ENCODE measurements at places on chromosomes 7 and 10.

DNA sequence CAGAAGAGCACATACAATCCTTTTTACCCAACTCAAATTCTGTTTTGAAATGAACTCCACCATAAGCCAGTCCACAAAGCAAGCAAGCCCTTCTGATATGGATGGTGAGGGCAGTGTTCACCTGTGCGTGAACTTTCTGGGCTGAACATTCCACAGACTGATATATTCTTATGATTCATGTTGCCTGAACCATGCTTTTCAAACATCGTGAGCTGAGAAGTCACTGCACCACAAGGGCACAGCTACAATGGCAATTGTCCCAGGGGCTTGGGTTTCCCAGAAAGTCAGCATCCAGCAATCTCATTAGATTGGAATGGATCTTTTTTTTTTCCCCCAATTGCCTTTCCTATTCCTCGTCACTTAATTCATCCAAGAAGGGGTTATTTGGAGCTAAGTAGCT is 86.9 kb upstream of the ZNF438 start:
- DNase-seq: no peak

GRCh38 chr10:12390733-12391132 is 41.4 kb downstream of the CAMK1D start:
- no peak for DNase-seq

GRCh38 chr10:30502266-30503060 is 68.5 kb downstream of the MAP3K8 start:
- no peak for DNase-seq

- DNase-seq: no peak
Observed at GRCh38 chr10:17453035-17453372, 1.4 kb downstream of the ST8SIA6 start.

GRCh38 chr10:60846173-60846572 is 67.9 kb downstream of the CDK1 start:
- no peak for DNase-seq

- DNase-seq: no peak
Observed at GRCh38 chr10:59680199-59680598, 29.5 kb downstream of the SLC16A9 start.

- no peak for DNase-seq
Observed at GRCh38 chr10:64080071-64080470, 558.9 kb downstream of the REEP3 start.

DNA sequence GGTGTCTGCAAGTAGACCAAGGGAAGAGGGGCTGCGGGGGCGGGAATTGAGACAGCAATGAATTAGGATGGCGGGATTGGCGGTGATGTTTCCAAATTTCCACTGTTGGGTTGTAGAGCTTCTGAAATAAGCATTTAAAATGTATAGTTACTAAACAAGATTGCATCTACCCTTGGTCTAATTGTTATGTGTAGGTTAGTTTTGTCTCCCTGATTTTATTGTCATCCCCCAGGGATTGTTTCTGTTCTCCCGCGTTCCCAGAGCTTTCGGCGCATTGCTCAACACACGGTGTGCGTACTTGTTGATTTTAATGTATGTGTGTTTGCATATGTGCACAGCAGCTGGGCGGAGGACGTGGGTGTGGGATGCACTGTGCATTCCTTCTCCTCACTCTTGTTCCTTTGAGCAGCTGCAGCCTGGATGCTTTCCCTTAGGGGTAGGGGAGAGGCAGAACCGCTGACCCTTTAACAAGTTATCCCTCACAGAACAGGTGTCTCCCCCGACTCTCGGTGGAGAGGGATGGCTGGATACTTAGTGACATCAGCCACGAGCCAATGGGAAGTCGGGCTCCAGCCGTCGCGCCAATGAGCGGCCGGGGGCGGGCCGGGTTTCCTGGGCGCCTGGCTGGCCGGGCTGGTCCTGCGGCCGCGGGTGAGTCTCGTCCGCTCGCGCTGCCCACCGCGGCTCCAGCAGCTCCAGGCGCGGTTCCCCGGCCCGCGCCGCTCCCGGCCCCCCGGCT is at the start of gene TSPAN33:
TSPAN33 (plus strand) TSS at position 613 of the 739 bp plus-strand sequence. CDS start 274 bp downstream, outside the sequence.
- DNase-seq: peak; percentile 44

- no peak for DNase-seq
Observed at GRCh38 chr10:112805701-112806100, 144.3 kb upstream of the TCF7L2 start.

- no peak for DNase-seq
Observed at GRCh38 chr7:129684777-129685176, 73.3 kb downstream of the NRF1 start.

- peak; percentile 47 for DNase-seq
Observed at GRCh38 chr7:146090023-146090645, 26.5 kb upstream of the CNTNAP2 start.

DNA sequence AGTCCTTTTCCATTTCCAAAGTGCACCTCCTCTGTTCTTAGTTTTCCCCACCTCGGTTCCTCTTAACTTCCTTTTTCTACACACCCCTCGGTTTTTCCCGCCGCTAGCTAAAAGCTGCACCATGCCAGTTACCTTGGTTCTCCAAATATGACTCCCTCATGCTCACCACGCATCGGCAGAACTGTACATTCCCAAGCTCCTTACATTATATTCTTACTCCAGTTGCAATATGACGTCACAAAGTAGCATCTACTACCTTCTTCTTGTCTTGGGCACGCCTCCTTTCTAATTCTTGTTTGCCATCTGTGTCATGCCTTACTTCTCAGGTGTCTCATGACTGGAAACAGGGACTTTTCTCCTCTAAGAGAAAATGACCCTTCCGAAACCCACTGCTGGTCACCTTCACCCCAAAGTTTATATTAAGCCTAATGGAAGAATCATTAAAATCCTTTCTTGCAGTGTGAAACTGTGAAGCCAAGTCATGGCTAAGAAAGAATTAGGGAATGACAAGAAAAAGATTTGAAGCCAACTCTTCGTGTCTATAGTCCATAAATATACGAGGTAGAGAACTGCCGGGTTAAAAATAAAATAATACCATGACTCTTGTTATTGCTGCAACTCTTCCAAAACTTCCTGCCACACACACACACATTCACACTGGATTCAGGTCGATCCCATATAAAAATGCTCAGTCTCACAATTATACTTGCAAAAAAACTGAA is 1.7 kb downstream of the ESYT2 start:
- DNase-seq: no peak

DNA sequence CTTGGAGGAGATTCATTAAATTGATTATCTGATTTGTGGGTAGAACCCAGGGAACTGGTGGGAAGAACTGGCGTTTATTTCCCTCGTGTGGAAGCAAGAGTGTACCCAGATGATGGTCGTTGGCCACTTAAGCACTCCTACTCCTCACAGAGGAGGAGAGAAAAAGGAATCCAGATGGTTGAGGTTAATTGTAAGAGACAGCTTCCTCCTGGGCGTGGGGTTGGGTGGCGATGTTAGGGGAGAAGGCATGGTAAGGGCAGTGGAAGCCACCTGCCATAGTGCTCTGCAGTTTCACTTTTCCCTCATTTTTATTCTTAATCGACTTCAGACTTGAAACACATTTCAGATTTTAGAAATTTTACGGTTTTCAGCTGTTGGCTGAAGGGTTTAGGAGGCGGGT is 104.1 kb downstream of the DOCK1 start:
- no peak for DNase-seq

DNA sequence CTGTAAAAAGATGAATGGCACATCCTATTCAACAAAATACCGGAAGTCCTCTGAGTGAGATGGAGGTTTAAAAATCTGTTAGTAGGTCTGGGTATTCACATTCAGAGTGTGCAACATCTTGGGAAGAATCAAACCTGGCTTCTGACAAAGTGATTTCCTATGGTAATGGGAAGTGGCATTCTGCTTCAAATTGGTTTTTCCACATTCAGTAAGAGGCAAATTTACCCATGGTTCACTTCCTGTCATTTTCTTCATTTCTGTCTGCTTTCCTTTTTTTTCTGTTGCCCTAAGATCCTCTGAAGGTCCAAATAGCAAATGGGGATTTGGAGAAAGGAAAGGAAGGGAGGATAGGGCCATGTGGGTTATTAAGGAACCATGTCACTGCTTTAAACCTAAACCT is 218.3 kb downstream of the DOCK4 start:
- no peak for DNase-seq

DNA sequence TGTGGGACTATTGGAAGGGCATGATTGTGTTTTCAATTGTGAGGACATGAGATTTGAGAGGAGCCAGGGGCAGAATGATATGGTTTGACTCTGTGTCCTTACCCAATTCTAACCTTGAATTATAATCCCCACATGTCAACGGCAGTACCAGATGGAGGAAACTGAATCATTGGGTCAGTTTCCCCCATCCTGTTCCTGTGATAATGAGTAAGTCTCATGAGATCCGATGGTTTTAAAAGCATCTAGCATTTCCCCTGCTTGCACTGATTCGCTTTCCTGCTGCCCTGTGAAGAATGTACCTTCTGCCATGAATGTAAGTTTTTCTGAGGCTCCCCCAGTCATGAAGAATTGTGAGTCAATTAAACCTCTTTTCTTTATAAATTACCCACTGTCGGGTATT is 1367.1 kb downstream of the XPNPEP1 start:
- DNase-seq: no peak

DNA sequence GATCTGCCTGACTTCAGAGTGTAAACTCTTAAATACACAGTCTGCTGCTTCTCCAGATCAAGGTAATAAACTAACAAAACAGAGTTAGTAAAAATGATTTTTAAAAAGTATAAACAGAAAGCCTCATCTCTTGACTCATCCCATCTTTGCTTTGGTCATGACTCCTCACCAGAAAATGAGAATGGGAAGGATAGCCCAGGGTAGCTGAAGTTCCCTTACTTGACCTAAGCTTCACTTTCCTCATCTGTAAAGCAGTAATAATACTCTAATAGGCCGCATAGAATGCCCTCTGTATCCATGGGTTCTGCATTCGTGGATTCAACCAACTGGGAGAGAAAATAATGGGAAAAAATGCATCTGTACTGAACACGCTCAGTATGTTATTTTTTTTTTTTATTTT is 11.3 kb upstream of the SLC25A28 start:
- no peak for DNase-seq

- no peak for DNase-seq
Observed at GRCh38 chr10:103433858-103434257, 18.3 kb downstream of the CALHM2 start.

DNA sequence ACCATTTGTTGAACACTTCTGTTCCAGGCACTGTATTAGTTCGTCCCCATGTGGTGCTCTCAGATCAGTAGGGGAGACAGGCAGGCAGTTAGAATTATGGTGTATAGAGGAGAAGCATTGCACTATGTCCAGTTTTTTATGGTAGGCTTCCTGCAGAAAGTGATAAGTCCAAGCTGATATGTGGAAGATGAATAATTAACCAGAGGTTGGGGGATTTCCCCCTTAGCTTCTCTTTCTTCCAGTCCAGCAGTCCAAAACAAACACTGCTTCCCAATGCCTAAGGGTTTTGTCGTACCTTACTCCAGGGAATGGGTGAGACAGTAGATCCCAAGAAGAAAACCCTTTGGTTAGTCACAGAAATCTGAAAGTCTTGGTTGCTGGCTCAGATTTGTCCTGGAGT is 19.2 kb downstream of the HIF1AN start:
- no peak for DNase-seq

GRCh38 chr10:52864201-52865106 is 91.9 kb upstream of the MBL2 start:
- DNase-seq: no peak

DNA sequence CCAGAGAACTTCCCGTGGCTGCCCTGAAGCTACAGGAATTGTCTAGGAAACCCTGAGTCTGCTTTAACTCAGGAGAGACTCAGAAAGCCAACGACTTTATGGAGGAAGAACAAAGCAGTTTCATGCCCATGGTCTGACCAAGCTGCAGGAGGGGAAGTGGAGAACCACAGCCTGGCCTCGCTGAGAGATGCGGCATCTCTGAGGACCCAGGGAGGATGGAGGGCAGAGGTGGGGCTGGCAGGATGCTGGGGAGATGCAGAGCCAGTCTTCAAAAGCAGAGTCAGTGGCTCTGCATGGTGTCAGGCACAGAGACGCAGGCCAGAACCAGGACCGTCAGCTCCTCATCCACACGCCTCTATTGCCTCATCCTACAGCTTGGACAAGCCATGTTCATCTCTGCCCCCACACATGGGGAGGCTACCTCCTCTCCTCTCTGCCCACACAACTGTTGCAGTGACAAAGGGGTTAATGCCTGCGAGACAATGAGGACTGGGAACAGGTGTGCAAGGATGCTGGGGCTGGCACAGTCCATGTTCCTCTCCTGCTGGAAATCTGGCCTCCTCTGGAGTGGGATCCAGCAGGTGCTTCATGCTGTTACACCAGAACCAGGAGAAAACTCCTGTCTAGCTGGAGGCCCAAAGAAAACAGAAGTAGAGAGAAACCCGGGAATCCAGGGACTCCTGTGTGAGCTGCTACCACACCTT is 267.0 kb downstream of the PLXNA4 start:
- no peak for DNase-seq

- no peak for DNase-seq
Observed at GRCh38 chr10:75468612-75469005, 37.2 kb downstream of the LRMDA start.

DNA sequence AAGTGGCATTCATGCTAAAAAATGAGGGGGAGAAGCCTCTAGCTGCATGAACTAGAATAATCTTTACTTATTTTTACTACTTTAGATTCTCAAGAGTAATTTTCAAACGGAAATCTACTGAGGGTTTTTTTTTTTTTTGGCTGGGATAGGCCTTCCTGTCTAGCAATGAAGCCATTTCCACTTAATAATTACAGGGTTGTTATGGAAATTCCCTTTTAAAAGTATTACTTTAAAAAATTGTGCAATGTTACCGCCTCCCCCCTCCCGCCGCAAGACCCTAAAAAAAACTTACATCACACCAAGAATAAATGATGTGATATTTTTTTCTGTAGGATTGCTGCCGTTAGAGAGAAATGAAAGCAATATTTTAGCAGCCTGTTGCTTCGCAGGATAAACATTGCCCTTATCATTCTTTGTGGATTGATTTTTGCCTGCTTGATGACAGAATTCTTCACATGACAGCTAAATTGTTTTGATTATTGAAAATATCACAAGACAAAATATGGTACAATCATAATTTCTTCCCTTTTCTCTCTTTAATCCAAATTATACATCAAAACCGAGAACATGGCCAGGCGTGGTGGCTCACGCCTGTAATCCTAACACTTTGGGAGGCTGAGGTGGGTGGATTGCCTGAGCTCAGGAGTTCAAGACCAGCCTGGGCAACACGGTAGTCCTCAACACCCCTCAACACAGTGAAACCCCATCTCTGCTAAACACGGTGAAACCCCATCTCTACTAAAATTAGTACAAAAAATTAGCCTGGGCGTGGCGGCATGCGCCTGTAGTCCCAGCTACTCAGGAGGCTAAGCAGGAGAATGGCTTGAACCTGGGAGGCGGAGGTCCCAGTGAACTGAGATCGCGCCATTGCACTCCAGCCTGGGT is 32.8 kb downstream of the ARL4A start:
- no peak for DNase-seq

- no peak for DNase-seq
Observed at GRCh38 chr7:36627836-36628235, 96.5 kb downstream of the AOAH start.

All from NCI-H1694 (cell line).